ENCODE measurements at places on chromosomes 2 and 18.

DNA sequence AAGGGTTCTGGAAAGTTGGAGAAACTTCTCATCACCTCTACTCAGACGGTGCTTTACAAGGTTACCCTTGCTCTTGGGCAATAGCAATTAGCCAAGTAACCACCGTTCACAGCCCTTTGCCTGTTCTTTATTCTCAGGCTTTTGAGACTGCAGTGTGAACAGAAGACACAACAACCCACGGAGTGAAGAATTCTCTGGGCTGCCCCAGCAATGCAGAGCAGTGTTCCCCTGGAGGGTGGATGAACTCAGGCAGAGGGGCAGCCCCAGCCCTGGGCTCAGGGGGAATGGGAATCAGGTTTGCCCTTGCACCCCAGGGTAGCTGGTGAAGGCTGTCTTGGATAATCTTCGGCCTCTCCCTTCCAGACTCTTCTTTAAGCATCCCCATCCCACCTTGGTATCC lies 69.1 kb downstream of the MCFD2 start:
- no peak for DNase-seq

DNA sequence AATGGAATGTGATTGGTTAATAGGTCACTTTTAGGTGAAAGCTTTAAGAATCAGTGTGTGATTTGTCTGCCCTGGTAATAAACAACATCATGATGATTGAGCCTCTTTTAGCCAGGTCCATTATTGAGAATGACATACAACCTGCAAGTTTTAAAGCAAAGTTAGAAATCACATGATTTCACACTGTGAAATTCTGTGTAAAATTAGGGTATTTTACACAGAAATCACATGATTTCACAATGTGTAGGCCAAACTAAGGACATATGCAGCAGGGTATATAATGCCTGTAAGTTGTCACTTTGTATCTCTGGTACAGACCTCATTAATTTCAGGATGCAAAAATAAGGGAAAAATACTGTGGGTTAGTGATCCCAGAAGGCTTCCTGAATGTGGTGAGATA lies 16.7 kb downstream of the PSMD14 start:
- no peak for DNase-seq

GRCh38 chr18:11977153-11977466 lies 4.2 kb upstream of the IMPA2 start:
- no peak for DNase-seq

DNA sequence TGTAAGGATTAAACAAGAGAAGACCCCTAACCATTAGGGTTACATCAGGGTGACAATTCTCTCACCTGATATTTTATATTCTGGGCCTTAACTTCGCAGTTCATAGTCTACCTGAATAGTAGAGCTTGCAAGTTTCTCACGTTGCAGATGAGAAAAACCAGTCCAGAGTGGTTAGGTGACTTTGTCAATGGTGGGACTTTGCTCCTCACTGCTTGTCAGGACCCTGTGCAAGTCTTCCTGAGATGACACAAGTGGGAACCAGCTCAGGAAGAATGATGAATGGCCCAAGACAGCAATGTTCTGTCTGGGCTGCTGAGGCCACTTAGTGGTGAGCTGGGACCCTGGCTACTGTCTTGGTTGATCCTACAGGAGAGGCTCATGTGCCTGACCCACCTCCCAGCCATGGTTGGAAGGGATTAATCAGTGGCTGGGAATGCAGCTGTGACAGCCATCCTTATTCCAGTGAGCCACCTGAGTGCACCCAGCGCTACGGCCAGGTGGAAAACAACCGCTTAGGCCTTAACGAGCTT lies 16.9 kb downstream of the LGALSL start:
- no peak for DNase-seq

DNA sequence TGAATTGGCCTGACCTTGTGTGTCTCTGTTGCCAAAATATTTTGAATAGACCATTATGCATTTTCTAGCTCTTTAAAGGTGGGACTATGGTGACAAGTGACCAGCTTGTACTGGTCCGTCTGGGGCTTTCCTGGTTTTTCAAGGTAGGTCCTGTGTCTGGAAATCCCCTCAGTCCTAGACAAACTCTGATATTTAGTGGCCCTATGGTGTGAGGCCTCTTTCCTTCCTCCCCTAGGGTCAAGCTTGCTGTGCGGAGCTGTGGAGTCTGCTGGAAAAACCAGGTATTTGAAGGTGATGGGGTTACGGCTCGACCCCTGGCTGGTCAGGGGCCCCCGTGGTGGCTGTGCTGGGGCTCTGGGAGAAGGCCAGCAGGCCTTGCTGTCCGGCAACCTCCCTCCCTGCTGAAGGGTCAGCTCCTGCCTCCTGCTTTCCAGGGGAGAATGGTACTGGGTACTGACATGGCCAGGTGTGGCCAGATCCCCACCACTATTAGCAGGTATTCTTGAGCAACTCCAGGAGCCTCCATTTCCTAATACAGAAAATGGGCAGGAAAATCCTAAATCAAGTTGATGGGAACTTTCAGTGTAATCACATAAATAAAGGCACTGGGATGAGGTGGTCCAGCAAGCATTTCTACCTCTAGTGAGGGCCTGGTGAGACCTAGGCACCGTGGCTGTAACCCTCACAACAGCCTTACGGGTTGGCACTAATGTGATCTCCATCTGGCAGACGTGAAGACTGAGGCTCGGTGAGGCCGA lies 86.2 kb upstream of the HS6ST1 start:
- DNase-seq, result no peak

DNA sequence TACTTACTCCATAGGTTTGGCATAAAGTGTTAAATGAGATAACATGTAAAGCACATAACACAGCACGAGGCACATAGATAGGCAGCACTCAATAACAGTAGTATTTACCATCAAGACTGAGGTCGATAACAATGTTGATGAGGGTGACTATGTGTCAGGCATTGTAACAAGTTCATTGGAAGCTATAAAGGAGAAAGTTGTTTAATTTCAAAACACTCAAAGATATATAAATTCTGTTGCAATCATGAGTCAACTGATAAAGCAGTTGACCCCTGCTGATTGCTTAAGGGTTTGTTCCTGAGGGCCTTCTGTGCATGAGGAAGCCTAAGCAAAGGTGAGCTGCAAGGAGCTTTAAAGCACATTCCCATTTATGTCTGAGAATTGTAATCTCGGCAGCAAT lies 760.5 kb downstream of the SATB2 start:
- DNase-seq, result no peak

- no peak for DNase-seq
Measured at GRCh38 chr2:211408483-211408891, 852.1 kb downstream of the CPS1 start.

- DNase-seq, result no peak
Measured at GRCh38 chr2:60735496-60736250, 20.4 kb upstream of the PAPOLG start.

DNA sequence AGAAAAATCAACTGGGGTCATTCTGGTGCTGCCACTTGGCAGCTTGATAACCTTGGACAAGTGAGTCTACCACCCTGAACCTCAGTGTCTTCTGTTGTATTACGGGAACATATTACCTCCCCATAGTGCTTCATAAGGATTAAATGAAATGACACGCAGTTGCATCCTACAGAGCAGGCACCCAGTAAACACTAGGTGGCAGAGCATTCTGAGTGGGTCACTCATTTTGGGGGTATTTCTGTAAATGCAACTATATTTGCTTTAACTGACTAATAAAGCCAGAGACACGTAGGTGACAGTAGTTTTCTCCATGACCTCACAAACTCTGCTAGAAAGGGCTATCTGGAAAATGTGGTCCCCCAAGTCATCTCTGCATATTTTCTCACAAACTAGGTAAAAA lies 4.7 kb downstream of the CD226 start:
- DNase-seq, result no peak

DNA sequence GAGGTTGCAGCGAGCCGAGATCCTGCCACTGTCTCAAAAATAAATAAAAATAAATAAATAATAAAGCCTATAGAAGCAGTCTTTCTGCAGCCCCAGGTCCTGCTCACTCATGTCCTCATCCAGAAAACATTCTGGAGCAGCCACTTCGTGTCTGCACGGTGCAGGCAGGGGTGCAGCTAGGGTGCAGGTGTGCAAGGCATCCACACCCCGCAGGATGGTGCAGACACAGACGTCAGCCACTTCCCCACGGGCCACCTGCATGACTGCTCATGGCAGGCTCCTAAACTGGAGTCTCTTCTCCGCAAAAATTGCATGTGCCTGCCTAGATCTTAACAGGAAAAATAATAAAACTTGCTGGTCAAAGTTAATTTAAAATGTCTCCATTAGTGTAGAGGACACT lies 80.2 kb upstream of the SNTG2 start:
- DNase-seq, result no peak

DNA sequence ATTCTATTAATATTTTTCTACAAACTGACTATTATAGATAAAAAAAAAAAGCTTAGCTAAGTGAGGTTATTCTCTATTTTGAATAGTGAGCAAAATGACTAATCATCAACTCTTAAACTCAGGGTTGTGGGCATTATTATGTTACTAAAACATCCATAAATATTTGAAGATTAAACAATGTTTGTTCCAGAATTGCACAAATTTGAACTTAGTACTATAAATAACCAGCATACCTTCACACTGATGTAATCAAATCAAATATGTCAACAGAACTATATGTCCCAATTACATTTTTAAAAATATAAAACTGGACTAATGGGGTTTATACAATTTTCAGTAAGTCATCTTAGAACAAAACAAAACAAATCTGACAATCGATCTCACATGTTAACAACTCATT lies 800.9 kb downstream of the LRP1B start:
- no peak for DNase-seq

GRCh38 chr18:24659827-24660720 lies 199.6 kb downstream of the HRH4 start:
- peak; percentile 18 for DNase-seq

- no peak for DNase-seq
Measured at GRCh38 chr2:62459106-62459505, 46.9 kb downstream of the TMEM17 start.

GRCh38 chr2:165909466-165909865 lies 44.1 kb downstream of the TTC21B start:
- no peak for DNase-seq

- no peak for DNase-seq
Measured at GRCh38 chr2:60438131-60438530, 115.3 kb downstream of the BCL11A start.

DNA sequence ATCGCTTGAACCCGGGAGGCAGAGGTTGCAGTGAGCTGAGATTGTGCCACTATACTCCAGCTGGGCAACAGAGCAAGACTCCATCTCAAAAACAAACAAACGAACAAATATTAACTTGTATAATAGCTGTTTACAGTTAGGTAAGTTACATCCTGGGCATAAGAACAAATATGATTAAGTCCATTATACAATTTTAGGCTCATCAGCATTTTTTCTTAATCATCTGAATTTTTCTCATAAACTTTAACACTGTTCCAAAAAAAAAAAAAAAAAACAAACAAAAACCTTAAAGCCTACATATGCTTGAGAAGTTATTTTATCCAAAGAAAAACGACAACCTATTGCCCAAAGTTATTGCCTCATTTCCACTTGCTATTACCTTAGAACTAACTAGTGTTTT lies 1042.5 kb downstream of the DPP10 start:
- no peak for DNase-seq

DNA sequence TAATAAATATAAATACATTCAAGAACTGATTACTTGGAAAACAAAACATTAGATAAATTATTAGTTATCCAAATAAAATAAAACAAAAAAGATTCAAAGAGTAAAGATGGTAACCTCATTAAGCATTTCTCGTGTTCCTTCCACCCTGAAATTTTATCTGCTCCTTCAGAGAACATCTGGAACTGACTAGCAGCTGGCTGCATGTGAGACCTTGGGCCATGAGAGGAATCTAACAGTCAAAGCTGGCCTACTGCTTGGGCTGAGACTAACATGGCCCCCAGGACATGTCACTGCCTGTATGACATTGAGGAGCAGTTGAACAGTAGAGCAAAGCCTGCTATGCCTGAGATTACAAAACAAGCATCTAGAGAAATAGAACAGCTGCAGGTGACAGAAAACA lies 208.5 kb upstream of the ZSWIM2 start:
- no peak for DNase-seq

- DNase-seq, result no peak
Measured at GRCh38 chr2:227477291-227477690, 5.3 kb downstream of the AGFG1 start.

GRCh38 chr2:71880846-71881610 lies 266.6 kb downstream of the CYP26B1 start:
- DNase-seq, result no peak

GRCh38 chr2:224904381-224904780 lies 137.9 kb downstream of the DOCK10 start:
- no peak for DNase-seq

DNA sequence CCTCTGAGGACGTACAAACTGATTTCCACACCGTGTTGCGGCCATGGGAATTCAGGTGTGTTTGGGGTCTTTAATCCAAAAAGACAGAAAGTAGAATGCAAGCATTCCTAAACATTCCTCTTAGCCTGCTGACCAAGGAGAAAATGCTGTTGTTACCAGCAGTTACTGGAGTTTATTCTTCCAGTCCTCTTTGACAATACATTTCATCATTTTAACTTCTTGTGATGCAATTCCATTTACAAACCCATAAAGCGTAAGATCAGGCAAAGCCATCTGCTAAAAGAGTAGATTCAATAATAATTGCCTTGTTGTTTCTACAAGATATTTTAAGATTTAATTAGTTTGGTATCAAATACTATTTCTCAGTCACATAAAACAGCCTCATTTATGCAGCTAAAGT lies 32.7 kb downstream of the SPIRE1 start:
- no peak for DNase-seq

DNA sequence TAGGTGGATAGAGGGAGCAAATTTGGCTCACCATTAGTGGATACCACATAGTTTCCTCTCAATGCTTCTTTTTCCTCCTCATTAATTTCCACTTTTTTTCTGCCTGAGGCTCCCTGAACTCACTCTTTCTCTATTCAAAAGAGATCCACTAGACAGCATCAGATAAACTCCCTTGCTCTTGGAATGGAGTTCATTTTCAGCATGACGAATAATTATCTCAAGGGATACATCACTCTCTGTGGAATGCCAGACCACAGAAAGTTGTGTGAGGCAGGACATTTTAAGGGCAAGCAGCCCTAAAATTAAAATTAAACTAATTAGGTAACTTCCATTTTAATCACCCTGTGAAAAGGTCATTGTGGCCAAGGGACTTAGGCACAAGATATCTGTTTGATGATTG lies 1920.1 kb upstream of the CELF4 start:
- no peak for DNase-seq

GRCh38 chr2:119958670-119959268 lies 54.1 kb upstream of the EPB41L5 start:
- no peak for DNase-seq

DNA sequence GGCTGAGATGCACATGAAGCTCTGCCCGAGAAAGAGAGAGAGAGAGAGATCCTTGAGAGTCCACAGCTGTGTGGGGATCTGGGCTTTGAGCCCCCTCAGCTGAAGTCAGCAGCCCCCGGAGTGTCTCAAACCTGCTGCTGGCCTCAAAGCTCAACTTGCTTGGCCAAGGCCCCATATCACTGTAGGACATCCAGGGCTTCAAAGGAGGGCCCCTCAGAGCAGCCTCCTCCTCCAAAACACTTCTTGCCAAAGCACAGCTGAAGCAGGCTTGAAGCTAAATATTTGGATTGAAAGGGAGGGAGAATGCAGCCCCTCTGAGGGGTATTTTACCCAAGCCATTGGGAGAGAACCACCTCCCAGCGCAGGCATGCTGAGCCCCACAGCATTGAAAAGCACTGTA lies 357.6 kb downstream of the OSR1 start:
- DNase-seq, result no peak
